ENCODE measurements at places on chromosomes 5 and 9. TPM values are rescaled to one million over a fixed set of nuclear protein-coding genes. Genes with fewer than 3 reads are reported as not detected.

Gene LRRTM2
- 0.07 TPM for total RNA-seq

Gene NR5A1
- total RNA-seq = not detected

Gene NUDT2
- total RNA-seq = 22.7 TPM

Gene NACC2
- total RNA-seq = 17.7 TPM

Gene MARCHF11
- total RNA-seq = not detected

Gene CCDC171
- total RNA-seq = 2.8 TPM

Gene GTF3C5
- 77.9 TPM for total RNA-seq

Gene RNF224
- total RNA-seq = not detected

- DNase-seq = no peak
- no peaks in the 10 kb centered on the region for H3K27me3 ChIP-seq
- H3K27ac ChIP-seq = no peak overlapping the region
- H3K4me1 ChIP-seq = no peaks in the 10 kb centered on the region
These were observed 137.9 kb upstream of the GRHPR start for GRCh38 chr9:37284636-37285035.

- no peak for DNase-seq
- H3K27me3 ChIP-seq = no peaks in the 10 kb centered on the region
- H3K4me1 ChIP-seq = no peaks in the 10 kb centered on the region
- no peak overlapping the region for H3K4me3 ChIP-seq
- H3K36me3 ChIP-seq = no peaks in the 10 kb centered on the region
- H3K27ac ChIP-seq = no peak overlapping the region
These were observed 35.0 kb upstream of the RIC1 start for GRCh38 chr9:5593904-5594303.

- H3K4me1 ChIP-seq = no peaks in the 10 kb centered on the region
- no peaks in the 10 kb centered on the region for H3K36me3 ChIP-seq
- no peaks in the 10 kb centered on the region for H3K27me3 ChIP-seq
- no peak overlapping the region for H3K27ac ChIP-seq
- no peak for DNase-seq
- H3K4me3 ChIP-seq = no peak overlapping the region
These were observed 176.4 kb upstream of the PLCXD3 start for GRCh38 chr5:41686767-41687166.

- no peak overlapping the region for H3K4me3 ChIP-seq
- no peaks in the 10 kb centered on the region for H3K36me3 ChIP-seq
- no peak overlapping the region for H3K27ac ChIP-seq
These were observed 108.9 kb downstream of the MARCHF3 start for GRCh38 chr5:126921241-126922091.

- no peak for DNase-seq
- no peaks in the 10 kb centered on the region for H3K36me3 ChIP-seq
- H3K27me3 ChIP-seq = no peaks in the 10 kb centered on the region
- H3K27ac ChIP-seq = no peak overlapping the region
- no peak overlapping the region for H3K4me3 ChIP-seq
- no peaks in the 10 kb centered on the region for H3K4me1 ChIP-seq
These were observed 21.0 kb upstream of the ERAP2 start for GRCh38 chr5:96855031-96855872.

GRCh38 chr9:3857673-3858072 lies 331.9 kb upstream of the RFX3 start:
- no peak overlapping the region for H3K27ac ChIP-seq
- DNase-seq = no peak

GRCh38 chr5:135538261-135538660 lies 2.5 kb upstream of the NEUROG1 start:
- no peak for DNase-seq
- H3K36me3 ChIP-seq = no peaks in the 10 kb centered on the region
- no peaks in the 10 kb centered on the region for H3K4me1 ChIP-seq
- no peak overlapping the region for H3K4me3 ChIP-seq

- H3K4me1 ChIP-seq = no peaks in the 10 kb centered on the region
- no peak for DNase-seq
- no peak overlapping the region for H3K27ac ChIP-seq
These were observed 113.2 kb downstream of the CDH18 start for GRCh38 chr5:19874811-19875210.

- no peak overlapping the region for H3K4me3 ChIP-seq
- no peaks in the 10 kb centered on the region for H3K4me1 ChIP-seq
- no peaks in the 10 kb centered on the region for H3K36me3 ChIP-seq
- no peaks in the 10 kb centered on the region for H3K27me3 ChIP-seq
- no peak for DNase-seq
These were observed 89.8 kb downstream of the CDKN2A start for GRCh38 chr9:21904371-21904770.

DNA sequence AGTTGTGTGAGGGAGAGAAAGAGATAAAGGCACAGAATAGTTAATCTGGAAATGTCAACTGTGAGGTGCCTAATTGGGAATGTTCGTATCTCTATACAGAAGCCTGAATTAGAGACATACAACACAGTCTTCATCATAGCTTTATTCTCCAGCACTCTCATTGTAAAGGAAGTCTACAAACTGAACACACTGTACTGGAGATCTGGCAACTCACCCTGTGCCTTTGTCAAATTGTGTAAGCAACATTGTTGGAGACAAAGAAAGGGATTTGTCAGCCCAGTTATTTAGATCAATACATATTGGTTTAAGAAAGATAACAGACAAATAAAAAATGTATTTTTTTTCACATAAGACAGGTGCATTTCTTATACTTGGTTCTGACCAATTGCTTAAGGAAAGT lies 832.9 kb upstream of the DMAC1 start:
- H3K27ac ChIP-seq = no peak overlapping the region
- no peaks in the 10 kb centered on the region for H3K27me3 ChIP-seq
- H3K4me3 ChIP-seq = no peak overlapping the region
- no peaks in the 10 kb centered on the region for H3K36me3 ChIP-seq
- no peak for DNase-seq
- no peaks in the 10 kb centered on the region for H3K4me1 ChIP-seq

- no peak overlapping the region for H3K27ac ChIP-seq
- no peaks in the 10 kb centered on the region for H3K27me3 ChIP-seq
- no peaks in the 10 kb centered on the region for H3K4me1 ChIP-seq
- no peak for DNase-seq
- no peak overlapping the region for H3K4me3 ChIP-seq
- no peaks in the 10 kb centered on the region for H3K36me3 ChIP-seq
These were observed 7.4 kb upstream of the SHC3 start for GRCh38 chr9:89185980-89186379.

- H3K4me1 ChIP-seq = no peaks in the 10 kb centered on the region
- H3K36me3 ChIP-seq = no peaks in the 10 kb centered on the region
- no peak for DNase-seq
- H3K4me3 ChIP-seq = no peak overlapping the region
- no peaks in the 10 kb centered on the region for H3K27me3 ChIP-seq
These were observed 91.1 kb downstream of the PRDM6 start for GRCh38 chr5:123180178-123180577.

DNA sequence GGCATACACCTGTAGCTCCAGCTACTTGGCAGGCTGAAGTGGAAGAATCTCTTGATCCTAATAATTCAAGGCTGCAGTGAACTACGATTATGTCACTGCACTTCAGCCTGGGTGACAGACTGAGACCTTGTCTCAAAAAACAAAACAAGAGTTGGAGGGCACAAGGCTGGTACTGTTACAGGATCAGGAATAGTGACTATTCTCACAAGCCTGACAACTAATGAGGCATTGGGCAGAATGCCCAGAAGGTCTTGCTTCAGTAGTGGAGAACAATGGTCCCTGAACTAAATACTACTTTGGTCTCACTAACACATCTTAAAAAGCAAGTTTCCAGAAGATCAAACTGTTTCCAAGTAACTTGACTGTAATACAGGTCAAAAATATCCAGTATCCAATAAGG lies 182.9 kb upstream of the RFX3 start:
- no peak overlapping the region for H3K27ac ChIP-seq
- DNase-seq = no peak
- H3K27me3 ChIP-seq = no peaks in the 10 kb centered on the region

- no peaks in the 10 kb centered on the region for H3K36me3 ChIP-seq
- H3K4me3 ChIP-seq = no peak overlapping the region
- DNase-seq = no peak
- no peaks in the 10 kb centered on the region for H3K27me3 ChIP-seq
These were observed 95.7 kb downstream of the ATPSCKMT start for GRCh38 chr5:10153808-10154537.

- no peak overlapping the region for H3K27ac ChIP-seq
- H3K4me1 ChIP-seq = no peaks in the 10 kb centered on the region
- DNase-seq = no peak
- H3K36me3 ChIP-seq = no peaks in the 10 kb centered on the region
- no peak overlapping the region for H3K4me3 ChIP-seq
These were observed 208.4 kb upstream of the TBCA start for GRCh38 chr5:77984587-77984986.

DNA sequence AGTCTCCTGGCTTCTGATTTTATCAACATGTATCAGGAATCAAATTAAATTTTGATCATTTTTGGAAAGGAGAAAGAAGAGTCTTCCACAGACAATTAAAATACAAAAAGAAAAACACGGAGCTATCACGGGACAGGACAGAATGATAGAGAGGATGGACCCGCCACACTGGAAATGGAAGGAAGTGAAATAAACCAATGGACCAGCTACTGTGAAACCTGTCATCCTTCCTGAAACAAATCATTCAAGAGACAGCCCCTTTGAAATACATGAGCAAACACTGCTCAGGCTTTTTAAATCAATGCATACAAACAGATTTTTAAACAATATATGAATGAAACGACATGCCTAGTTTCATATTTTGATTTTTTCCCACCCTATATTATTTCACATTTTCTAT lies 339.4 kb downstream of the ACTL7B start:
- no peaks in the 10 kb centered on the region for H3K36me3 ChIP-seq
- no peak overlapping the region for H3K27ac ChIP-seq
- DNase-seq = no peak
- H3K4me3 ChIP-seq = no peak overlapping the region
- no peaks in the 10 kb centered on the region for H3K4me1 ChIP-seq
- H3K27me3 ChIP-seq = no peaks in the 10 kb centered on the region

- no peak overlapping the region for H3K27ac ChIP-seq
- DNase-seq = no peak
These were observed 118.9 kb downstream of the NXNL2 start for GRCh38 chr9:88653911-88654310.

- H3K4me3 ChIP-seq = no peak overlapping the region
- no peaks in the 10 kb centered on the region for H3K27me3 ChIP-seq
- H3K36me3 ChIP-seq = no peaks in the 10 kb centered on the region
- H3K4me1 ChIP-seq = no peaks in the 10 kb centered on the region
These were observed 1680.3 kb downstream of the MAT2B start for GRCh38 chr5:165185716-165186115.

DNA sequence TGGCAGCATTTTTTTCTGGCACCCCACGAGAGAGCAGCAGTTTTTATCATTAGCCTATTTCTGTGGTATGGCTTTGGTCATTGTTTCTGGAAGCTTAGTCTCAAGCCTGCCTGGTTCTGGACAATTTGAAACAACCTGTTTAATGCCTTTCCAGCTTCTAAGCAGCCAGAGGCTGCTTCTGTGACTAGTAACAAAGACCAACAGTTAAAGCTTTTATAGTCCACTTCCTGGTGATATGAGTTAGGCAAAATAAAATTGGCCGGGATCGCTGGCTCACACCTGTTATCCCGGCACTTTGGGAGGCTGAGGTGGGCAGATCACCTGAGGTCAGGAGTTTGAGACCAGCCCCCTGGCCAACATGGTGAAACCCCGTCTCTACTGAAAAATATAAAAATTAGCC lies 24.0 kb downstream of the LYRM7 start:
- no peak overlapping the region for H3K27ac ChIP-seq
- no peaks in the 10 kb centered on the region for H3K27me3 ChIP-seq
- no peaks in the 10 kb centered on the region for H3K36me3 ChIP-seq

- no peak for DNase-seq
- H3K36me3 ChIP-seq = no peaks in the 10 kb centered on the region
- no peaks in the 10 kb centered on the region for H3K27me3 ChIP-seq
- H3K4me1 ChIP-seq = no peaks in the 10 kb centered on the region
- H3K27ac ChIP-seq = no peak overlapping the region
These were observed 48.4 kb downstream of the ACTBL2 start for GRCh38 chr5:57434227-57434640.

GRCh38 chr5:32115985-32116384 lies 58.1 kb downstream of the GOLPH3 start:
- H3K27ac ChIP-seq = no peak overlapping the region
- no peak for DNase-seq
- H3K4me1 ChIP-seq = no peaks in the 10 kb centered on the region
- H3K4me3 ChIP-seq = no peak overlapping the region

GRCh38 chr9:116336133-116336862 lies 182.7 kb downstream of the PAPPA start:
- DNase-seq = no peak
- no peaks in the 10 kb centered on the region for H3K36me3 ChIP-seq
- no peak overlapping the region for H3K4me3 ChIP-seq
- H3K27ac ChIP-seq = no peak overlapping the region
- no peaks in the 10 kb centered on the region for H3K27me3 ChIP-seq

DNA sequence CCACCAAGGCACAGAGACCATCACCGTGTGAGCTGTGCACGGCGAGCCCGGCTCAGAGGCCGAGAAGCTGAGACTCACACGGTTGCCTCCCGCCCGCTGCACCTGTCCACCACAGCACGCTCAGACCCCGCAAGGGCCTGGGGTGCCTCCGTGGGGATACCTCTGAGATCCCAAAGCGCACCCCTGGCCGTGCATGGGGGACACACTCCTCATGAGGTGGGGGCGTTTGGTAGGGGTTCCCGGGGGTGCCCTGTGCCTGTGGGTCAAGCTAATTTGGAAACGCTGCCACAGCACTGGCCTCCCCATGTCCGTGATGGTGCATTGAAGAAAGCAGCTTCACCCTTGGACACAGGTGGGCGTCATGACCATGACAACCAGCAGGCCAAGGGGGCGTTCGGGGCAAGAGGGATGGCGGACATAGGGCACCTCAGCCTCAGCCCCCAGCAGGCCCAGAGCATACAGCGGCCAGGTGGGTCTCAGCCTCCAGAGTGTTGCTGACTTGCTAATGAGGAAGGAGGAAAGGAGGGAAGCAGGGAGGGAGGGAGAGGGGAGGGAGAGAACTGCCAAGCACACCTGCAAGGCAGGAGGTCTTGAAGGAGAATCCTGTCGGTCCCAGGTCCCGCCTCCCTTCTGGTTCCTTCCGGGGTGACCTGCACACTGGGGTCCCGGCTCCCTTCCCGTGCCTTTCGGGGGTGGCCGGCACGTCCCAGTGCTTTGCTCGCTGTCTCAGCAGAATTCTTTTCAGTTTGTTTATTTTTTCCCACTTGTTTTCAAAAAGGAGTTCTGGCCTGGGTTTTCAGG lies 34.7 kb downstream of the GLT6D1 start:
- H3K4me1 ChIP-seq = no peaks in the 10 kb centered on the region
- H3K4me3 ChIP-seq = no peak overlapping the region
- no peak overlapping the region for H3K27ac ChIP-seq
- no peak for DNase-seq
- H3K36me3 ChIP-seq = no peaks in the 10 kb centered on the region
- H3K27me3 ChIP-seq = no peaks in the 10 kb centered on the region
